ENCODE measurements at places on chromosomes 16 and 17. TPM values are rescaled to one million over a fixed set of nuclear protein-coding genes. Genes with fewer than 3 reads are reported as not detected.

The LHX1 gene
- not detected for total RNA-seq

The SLC5A2 gene
- total RNA-seq = under 0.01 TPM

The MYH2 gene
- total RNA-seq = not detected

The GCGR gene
- not detected for total RNA-seq

The GPRC5C gene
- total RNA-seq = 7.9 TPM

The NACA2 gene
- total RNA-seq = not detected

The CRYM gene
- total RNA-seq = 0.28 TPM

The MMP15 gene
- 3.1 TPM for total RNA-seq

The NTN1 gene
- 0.28 TPM for total RNA-seq

The PRM2 gene
- total RNA-seq = not detected

The VMO1 gene
- total RNA-seq = not detected

The C16orf74 gene
- 3.4 TPM for total RNA-seq

The CCL15 gene
- not detected for total RNA-seq

The LRRC37B gene
- total RNA-seq = 3.6 TPM

The TBC1D3 gene
- total RNA-seq = not detected

The SDK2 gene
- total RNA-seq = 0.28 TPM

The DNAI2 gene
- not detected for total RNA-seq

The C16orf92 gene
- not detected for total RNA-seq

The RNF222 gene
- total RNA-seq = not detected

The CA5A gene
- not detected for total RNA-seq

The SULT1A2 gene
- 0.56 TPM for total RNA-seq

The CDRT15 gene
- total RNA-seq = not detected

The MPP3 gene
- total RNA-seq = 9.2 TPM

All from regular cardiac myocyte (primary cell).